GM10248 (cell line): ENCODE measurements at places on chromosomes 6 and 20.

- no peak for DNase-seq
These were observed 115.0 kb downstream of the TAF4 start for GRCh38 chr20:61950641-61951071.

DNA sequence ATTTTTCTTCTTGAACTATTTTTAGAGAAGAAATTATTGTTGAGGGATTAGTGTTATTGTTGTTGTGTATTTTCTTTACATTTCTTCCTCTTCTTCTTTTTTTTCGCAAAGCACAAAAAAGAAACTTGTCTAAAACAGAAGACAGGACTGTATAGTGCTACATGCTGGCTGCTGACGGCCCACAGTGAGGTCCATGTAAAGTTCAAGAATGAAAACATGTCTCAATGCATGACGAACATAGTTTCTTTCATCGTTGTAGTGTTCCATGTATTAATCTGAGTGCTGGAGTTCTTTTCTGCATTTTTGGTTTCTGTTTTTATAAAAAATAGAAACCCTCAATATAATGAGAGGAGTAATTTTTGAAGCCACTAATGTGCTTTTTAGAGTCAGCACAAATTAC, 462.9 kb upstream of the MARCKS start:
- no peak for DNase-seq

GRCh38 chr20:16556301-16556700, 16.9 kb downstream of the KIF16B start:
- no peak for DNase-seq

- no peak for DNase-seq
These were observed 183.6 kb downstream of the KHDRBS2 start for GRCh38 chr6:62102387-62102786.

GRCh38 chr20:31871618-31871954, 1.2 kb downstream of the TTLL9 start:
- DNase-seq = no peak

GRCh38 chr20:38728191-38728781, 4.0 kb downstream of the SLC32A1 start:
- no peak for DNase-seq

- no peak for DNase-seq
These were observed 20.4 kb upstream of the TMEM242 start for GRCh38 chr6:157343732-157344131.

DNA sequence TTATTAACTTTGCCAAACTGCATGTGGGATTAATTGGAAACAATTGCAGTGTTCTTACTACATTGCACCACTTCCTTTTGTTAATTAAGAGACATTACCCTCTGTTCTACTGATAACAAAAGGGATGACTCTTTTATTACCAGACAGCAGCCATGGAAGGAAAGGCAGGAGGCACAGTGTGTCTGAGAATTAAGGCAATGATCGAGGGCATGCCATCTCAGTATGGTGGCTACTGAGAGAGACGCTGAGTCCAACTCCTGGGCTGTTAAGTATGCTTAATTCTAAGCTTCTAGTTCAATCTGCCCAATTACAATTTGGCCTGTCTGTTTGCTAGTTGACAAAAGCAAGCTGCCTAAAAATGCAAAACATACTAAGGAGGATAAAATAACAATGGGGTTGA, 227.4 kb downstream of the PHACTR1 start:
- DNase-seq = no peak

DNA sequence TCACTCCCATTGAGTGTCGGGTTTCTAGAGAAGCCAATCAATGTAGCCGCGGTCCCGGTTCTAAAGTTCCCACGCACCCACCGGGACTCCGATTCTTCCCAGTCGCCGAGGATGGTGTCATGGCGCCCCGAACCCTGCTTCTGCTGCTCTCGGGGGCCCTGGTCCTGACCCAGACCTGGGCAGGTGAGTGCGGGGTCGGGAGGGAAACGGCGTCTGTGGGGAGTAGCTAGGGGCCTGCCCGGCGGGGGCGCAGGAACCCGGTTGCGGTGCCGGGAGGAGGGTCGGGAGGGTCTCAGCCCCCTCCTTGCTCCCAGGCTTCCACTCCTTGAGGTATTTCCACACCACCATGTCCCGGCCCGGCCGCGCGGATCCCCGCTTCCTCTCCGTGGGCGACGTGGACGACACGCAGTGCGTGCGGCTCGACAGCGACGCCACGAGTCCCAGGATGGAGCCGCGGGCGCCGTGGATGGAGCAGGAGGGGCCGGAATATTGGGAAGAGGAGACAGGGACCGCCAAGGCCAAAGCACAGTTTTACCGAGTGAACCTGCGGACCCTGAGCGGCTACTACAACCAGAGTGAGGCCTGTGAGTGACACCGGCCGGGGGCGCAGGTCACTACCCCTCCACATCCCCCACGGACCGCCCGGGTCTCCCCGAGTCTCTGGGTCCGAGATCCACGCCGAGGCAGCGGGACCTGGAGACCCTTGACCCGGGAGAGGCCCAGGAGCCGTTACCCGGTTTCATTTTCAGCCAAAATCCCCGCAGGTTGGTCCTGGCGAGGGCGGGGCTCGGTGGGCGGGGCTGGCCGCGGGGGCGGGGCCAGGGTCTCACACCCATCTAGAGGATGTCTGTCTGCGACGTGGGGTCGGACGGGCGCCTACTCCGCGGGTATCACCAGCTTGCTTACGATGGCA, 35.2 kb upstream of the HLA-G start:
- peak; percentile 76 for DNase-seq

DNA sequence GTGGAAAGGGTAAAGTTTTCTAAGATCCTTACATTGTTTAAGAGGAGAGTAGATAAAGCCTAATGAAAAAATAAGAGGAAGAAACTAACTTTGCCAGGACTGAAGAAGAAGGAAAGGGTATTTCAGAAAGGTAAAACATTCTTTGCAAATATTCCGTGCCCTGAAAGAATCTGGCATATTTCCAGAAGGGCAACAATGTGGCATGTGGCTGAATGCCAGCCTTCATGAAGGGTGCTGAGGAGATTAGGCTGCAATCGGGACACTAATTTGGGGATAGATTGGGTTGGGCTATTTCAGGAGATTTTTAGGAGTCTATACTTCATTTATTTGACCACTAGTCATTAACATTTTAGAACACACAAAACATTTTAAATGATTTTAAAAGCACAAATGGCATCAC, 16.2 kb upstream of the UFL1 start:
- DNase-seq = no peak

DNA sequence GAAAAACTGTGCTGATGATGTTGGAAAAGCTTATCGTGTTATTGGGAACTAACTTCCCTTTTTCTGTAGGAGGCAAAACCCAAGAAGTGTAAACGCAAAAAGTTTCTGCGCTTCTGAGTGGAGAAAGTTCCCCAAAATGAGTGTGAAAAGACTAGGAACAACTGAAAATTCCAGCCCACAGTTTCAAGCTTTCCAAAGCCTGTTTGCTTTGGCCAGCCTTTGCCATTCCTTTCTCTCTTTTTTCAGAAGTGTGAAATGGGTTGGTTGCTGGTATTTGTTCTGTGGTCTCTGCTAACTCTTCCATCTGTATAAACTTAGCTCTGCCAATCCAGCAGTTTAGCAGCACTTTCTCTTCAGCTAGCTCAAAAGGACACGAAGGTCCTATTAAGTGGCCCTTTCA, 491.3 kb downstream of the MAFB start:
- no peak for DNase-seq

- DNase-seq = no peak
These were observed 9.6 kb downstream of the ABHD12 start for GRCh38 chr20:25380945-25381614.

- no peak for DNase-seq
These were observed 48.9 kb downstream of the TMEM244 start for GRCh38 chr6:129812145-129812777.

GRCh38 chr20:58097943-58098342, 130.5 kb downstream of the ANKRD60 start:
- no peak for DNase-seq

DNA sequence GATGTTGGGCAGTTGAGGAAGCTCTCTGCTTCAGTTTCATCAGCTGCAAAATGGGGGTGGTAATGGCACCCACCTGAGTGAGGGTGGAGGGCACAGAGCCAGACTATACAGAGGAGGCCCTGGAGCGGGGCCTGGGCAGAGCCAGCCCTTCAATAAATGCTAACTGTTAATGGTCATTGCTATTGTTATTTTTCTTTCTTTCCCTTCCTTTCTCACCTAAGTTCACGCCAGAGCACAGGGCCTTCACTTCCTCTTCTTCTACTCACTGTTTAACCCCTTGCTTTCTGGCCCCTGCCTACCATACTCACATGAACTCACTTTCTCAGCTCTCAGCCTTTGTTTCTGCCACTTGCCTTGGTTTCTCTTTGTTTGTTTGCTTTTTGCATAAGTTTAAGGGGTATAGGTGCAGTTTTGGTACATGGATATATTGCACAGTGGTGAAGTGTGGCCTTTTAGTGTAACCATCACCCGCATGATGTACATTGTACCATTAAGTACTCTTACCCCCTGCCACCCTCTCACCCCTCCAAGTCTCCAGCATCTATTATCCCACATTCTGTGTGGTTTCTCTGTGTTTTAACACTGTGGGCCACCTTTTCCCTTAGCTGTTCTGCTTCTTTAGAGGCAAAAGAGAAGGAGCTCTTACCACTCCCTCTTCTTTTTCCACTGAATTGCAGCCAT, 7.5 kb upstream of the RREB1 start:
- DNase-seq = peak; percentile 53

GRCh38 chr6:36129941-36130666, at the start of gene MAPK13:
Gene MAPK13, plus strand, starts transcription at chr6:36130513. Its CDS starts 70 bp downstream, at chr6:36130583.
- peak; percentile 43 for DNase-seq

GRCh38 chr20:38723848-38724625, at the start of gene SLC32A1:
Gene SLC32A1, plus strand, starts transcription at chr20:38724486. Its CDS starts 239 bp downstream, at chr20:38724725.
- peak; percentile 29 for DNase-seq
